SK-MEL-5 (cell line): ENCODE measurements at places on chromosomes 5 and 9.

- DNase-seq = no peak
Observed at GRCh38 chr5:21792748-21793147, 1060.4 kb downstream of the CDH12 start.

DNA sequence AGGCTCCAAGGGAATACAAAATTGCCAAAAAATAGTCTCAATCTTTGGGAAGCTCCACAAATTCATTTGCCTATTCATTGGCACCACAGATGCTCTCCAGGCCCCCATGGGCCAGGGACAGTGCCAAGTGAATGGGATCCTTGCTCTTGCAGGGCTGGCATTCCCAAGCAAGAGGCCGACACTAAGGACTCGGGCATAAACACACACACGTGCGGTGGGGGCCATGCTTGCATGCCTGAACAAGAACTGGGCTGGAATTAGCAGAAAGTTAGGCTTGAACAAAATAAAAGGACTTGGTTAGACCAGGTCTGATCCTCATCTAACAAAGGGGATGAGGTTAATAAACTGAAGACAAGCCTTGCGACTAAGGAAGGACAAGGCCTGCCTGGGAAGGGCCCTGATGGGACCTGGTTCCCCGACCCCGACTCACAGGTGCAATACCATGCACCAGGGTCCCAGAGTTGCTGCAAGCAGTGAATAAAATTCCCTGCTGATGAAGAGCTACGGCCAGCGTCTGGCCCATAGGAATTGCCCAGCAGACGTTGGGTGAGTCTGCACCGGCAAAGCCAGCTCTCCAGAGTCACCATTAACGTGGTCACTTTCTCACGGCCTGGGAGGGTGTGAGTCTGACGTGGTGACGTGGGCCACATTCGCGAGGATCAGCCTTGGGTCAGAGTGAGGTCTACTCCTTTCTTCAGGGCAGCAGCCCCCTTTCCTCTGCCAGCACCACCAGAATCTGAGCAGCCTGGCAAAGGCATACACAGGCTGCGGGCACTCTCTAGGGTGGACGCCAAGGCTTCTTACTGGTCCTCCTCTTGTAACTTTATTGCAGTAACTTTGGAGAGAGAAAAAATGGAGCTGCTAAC, 77.4 kb upstream of the FCN1 start:
- DNase-seq = no peak

DNA sequence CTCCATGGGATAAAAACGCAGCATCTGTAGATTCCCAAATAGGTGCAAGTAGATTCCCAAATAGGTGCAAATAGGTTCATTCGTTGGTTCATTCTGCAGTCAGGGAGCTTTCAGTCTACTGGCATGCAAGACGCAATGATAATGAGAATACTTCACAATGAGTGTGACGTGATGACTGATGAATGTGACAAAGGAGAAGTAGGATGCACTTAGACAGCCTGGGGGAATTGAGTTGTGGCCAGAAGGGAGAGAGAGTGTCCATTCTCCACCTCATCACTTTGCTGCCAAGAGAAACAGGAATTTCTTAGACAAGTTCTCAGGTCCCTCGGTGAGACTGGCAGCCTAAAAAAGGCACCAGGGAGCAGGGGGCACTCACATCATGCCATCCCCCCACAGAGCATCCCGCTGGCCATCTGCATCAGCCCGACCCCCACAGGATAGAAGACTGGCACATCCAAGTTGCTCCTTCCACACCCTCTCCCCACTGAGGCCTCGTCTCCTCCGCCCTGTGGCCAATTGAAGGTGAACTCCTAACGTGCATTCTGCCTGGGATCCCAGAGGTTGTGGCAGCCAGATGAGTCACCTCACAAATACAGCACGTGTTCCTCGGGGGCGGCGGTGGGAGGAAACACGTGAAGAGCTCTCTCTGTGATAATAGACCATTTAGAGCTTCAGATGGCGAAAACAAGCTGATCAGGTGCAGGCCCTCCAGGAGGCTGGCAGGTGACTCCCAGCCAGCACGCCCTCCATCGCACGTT, 19.9 kb upstream of the KCNIP1 start:
- DNase-seq = peak; percentile 13

GRCh38 chr5:8912106-8912505, 633.8 kb downstream of the SEMA5A start:
- DNase-seq = no peak

DNA sequence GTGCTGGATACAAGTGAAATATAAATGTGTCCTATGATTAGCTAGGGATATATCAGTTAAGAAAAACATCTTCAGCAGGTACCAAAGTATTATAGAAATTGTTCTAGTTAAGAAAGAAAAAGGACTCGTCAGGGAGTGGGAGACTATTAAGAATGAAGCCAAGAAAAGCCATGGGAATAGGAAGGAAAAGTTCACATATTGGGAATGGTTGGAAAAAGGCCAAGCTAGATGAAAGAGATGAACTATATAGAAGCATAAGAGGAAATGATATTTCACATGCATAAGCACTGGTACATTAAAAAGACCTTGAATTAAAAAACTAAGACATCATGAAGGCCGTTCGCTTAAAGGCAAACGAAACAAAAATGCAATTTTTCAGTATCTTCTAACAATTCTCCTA, 237.7 kb downstream of the ADAMTS6 start:
- no peak for DNase-seq

- DNase-seq = peak; percentile 44
Observed at GRCh38 chr9:70873506-70873905, 247.9 kb downstream of the TRPM3 start.

GRCh38 chr5:71986101-71986500, 121.2 kb upstream of the MAP1B start:
- no peak for DNase-seq

GRCh38 chr9:70510157-70510770, 95.8 kb upstream of the KLF9 start:
- DNase-seq = peak; percentile 59

DNA sequence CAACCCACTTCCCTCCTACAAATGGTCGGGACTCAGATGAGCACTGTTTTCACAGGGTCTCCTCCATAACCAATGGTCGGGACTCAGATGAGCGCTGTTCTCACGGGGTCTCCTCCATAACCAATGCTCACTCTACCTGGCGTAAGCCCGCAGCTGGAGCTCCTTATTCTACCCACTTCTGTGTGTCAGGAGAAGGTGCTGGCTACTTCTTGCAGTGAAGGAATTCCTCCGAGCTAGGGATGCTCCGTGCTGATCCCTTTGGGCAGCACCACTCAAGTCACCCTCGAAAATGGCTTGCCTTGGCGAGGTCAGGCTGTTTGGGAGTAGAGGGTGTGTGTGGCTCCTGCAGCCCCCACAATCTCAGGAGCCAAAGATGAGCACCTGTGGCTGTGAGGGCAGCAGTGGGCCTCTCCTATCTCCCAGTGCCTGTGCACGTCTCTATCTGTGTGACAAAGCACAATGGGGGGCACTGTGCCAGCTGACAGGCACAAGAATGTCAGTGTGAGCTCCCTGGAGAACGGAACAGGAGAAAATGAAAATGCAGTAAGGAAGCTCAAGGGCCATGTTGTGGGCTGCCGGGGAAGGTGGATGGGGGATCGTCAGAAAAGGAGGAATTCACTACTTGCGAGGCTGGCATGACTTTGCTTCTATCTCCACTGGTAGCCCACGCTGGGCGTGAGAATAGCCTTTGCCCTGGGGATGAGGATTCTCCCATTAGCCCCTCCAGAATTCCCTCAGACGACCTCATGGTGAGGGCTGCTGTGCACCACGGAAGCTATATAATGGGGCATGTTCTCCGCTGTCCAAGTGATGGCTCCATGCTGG, 3.9 kb upstream of the BTNL9 start:
- DNase-seq = peak; percentile 67

GRCh38 chr5:53090229-53090628, 19.3 kb downstream of the MOCS2 start:
- no peak for DNase-seq

GRCh38 chr9:106467113-106467864, 395.7 kb upstream of the ZNF462 start:
- no peak for DNase-seq

- DNase-seq = no peak
Observed at GRCh38 chr5:57184322-57184721, 10.5 kb downstream of the GPBP1 start.

DNA sequence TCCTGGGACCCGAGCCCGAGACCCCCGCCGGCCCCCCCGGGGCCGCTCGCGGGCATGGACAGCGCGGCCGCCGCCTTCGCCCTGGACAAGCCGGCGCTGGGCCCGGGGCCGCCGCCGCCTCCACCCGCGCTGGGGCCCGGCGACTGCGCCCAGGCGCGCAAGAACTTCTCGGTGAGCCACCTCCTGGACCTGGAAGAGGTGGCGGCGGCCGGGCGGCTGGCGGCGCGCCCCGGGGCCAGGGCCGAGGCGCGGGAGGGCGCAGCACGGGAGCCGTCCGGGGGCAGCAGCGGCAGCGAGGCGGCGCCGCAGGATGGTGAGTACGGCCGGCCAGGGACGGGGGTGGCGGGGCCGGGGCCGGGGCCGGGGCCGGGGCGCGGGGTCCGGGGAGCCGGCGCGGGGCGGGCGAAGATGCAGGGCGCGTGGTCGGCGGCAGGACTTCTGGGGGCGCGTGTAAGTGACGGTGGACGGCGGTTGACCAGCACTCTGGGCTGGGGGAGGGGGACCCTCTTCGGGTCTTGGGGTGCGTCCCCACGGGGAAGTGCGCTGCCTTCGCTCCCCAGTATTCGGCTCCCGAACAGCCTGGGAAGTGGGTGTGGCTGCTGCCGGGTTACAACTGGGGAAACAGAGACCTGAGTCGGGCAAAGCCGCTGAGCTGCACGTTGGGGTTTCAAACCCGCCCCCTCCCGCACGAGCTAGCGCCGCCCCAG, 520 bp downstream of the PRRX2 start:
- DNase-seq = no peak

DNA sequence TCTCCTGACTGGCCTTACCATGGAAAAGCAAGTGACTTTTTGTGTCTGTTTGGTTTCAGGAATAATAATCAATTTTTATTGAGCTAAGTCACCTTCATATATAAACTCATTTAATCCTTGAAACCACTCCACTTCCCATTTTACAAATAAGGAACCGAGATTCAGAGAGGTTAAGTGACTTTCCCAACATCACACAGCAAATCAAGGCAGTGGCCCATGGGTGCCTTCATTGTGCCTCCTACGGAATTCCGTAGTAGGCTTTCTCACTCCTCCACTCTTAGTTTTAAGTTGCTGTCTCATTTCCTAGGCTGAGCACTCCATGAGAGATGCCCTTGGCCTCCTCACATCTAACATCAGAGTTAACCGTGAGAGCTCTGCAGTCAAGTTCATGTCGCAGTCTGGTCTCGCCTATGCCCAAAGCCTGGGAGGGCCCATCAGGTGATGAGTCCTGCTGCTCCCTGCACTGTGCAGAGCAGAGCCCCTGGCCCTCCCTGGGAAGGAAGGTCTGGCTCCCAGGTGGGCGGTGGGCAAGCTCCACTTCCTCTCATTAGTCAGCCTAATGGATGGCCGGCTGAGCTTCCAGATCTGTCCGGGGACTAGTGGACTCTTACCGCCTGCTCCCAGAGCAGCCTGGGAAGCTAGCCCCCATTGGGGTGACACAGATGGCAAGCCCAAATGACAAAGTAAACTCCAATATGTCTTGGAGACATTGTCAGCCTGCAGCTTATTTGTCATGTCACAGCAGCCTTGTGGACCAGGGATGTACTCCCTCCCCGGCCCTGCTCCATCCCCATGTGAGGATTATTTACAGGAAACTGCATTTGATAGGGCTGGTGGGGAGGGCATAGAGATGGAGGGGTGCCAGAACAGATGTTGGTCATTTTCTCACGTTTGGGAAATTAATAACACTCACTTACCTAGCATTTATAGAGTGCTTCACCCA, 123.4 kb downstream of the MVB12B start:
- no peak for DNase-seq

DNA sequence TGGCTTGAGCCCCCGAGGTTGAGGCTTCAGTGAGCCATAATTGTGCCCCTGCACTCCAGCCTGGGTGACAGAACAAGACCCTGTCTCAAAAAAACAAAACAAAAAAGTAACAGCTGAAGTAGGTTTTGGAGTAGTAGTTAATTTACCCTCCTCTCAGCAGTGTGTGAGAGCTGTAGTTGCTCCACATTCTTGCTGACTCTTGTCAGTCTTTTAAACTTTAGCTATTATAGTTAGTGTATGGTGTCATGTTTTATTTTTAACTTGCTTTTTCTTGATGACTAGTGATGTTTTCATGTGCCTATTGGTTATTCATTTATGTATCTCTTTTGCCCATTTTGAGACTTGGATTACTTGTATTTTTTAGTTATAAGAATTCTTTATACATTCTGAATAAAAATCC, 52.9 kb upstream of the DHFR start:
- no peak for DNase-seq

DNA sequence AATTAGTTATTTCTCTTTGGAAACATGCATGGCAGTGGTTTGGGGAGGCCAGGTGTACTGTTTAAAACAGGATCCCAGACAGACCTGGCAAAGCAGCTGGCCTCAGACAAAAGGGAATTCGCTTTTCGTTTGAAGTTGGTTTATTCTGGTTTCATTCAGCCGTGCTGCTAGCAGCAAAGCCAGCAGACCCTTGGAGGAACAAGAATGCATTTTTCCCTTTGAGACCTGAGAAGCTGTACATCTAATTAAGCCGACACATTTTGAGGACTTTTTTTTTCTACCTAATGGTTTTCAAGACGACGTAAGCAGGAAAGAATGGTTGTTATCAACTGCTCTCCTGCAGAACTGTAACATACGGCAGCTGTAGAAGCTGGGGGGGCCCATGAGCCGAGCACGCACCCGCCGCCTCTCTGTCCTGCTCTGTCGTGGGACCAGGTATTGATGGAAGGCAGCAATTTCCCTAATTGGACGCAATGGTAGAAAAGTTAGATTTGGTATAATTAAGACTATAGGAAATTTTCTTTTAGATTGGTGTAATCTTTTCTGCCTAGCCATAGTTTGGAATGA, 13.6 kb downstream of the PLEKHG4B start:
- no peak for DNase-seq
